ENCODE measurements at places on chromosomes 2 and 18.

DNA sequence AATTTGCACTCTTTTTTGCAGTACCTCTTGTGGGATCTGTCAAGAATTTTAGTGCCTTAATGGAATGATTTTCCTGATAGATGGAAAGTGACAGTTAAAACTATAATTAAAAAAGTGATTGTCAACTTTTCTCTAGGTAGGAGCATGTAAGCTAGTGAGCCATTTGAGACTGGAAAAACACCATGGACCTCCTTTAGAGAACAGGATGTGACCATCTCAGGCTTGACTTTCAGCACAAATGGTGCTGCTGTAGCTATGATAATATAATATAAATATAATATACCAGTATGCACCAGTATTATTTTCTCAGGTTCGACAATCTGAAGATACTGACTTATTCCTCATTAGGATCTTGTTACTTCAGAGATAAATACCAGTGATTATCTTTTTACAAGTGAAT lies 27.8 kb downstream of the ZNF236 start:
- DNase-seq = no peak

- no peak for DNase-seq
Observed at GRCh38 chr2:15711126-15711860, 119.6 kb downstream of the DDX1 start.

DNA sequence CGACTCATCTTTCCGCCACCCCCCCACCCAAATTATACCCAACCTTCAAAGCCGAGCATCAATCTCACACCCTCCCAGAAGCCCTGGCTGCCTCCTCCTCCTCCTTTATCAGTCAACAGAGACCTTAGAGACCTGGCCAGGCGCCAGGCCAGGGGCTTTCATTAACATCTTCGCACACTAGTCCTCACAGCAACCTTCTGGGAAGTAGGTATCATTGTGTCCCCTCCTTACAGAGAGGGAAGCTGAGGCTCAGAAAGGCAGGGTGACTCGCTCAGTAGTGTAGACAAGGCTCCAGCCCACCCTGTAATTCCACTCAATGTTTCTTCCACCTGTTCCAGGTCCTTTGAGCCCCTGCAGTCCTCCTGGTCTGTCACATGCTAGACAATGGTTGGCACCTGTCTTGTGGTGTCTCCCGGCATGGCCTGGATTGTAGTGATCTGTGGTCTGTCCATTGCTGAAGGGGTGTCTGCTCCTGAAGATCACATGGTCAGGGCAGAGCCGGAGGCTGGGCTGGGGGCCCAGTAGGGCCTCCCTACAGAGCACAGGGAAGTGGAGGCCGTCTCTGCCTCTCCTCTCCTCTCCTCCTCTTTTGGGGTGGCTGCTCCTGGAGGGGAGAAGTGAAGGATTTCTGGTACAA lies 36.0 kb downstream of the KLHL29 start:
- no peak for DNase-seq

DNA sequence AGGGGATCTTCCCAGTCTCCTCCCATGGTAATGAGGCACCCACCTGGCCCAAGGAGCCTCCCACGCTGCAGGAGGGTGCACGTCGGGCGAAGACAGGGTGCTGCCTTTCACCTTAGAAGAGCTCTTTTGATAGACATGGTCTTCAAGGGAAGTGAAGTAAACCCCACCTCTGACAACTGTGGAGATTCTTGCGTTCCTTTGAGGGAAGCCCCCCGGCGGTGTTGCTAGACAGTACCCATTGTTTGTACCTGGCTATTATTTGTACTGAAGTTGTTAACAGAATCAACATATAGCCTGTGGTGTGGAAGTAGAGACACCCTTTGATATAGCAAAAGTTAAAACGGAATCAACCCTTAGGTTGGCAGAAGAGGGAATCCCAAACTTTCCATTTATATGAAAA lies 648.0 kb downstream of the GALR1 start:
- DNase-seq = no peak

GRCh38 chr2:182973441-182974352 lies 64.6 kb downstream of the NCKAP1 start:
- DNase-seq = no peak

GRCh38 chr2:128442891-128443302 lies 124.2 kb upstream of the HS6ST1 start:
- no peak for DNase-seq

Data from stimulated activated CD8-positive, alpha-beta memory T cell treated with anti-CD3 and anti-CD28 coated beads, Interleukin-12 subunit alpha, Interleukin-12 subunit beta, amount 100 ng/mL, for 1 hour (primary cell).